ENCODE measurements at places on chromosomes 3 and 15. TPM values are rescaled to one million over a fixed set of nuclear protein-coding genes. Genes with fewer than 3 reads are reported as not detected.

- DNase-seq = no peak
These were observed 1.7 kb downstream of the MEIS2 start for GRCh38 chr15:37098468-37099318.

DNA sequence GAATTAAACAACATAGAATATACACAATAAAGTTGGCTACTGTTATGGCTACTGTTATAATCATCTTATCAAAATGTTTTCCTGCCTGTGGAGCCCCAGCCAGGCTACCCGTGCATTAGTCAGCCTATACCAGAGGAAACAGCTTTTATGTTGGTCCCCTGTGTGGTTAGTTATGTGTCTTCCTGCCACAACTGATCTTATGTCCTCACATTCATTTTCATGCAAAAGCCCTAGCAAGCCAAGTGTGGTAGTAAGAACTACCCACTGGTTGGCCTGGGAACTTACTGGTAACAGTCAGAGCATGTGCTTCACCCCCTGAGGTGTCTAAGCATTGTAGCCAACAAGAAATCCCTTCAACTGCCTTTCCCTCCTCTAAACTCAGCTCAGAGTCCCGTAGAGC, 21.8 kb downstream of the MGLL start:
- no peak for DNase-seq

GRCh38 chr15:22944651-22945050, 35.5 kb downstream of the CYFIP1 start:
- DNase-seq = no peak

GRCh38 chr3:168271932-168272331, 176.2 kb upstream of the GOLIM4 start:
- no peak for DNase-seq

- no peak for DNase-seq
These were observed at the start of gene PHLDB2 for GRCh38 chr3:111859061-111859973. Gene PHLDB2 (plus strand): TSS chr3:111859265. CDS start chr3:111884078, 24,813 bp downstream.

DNA sequence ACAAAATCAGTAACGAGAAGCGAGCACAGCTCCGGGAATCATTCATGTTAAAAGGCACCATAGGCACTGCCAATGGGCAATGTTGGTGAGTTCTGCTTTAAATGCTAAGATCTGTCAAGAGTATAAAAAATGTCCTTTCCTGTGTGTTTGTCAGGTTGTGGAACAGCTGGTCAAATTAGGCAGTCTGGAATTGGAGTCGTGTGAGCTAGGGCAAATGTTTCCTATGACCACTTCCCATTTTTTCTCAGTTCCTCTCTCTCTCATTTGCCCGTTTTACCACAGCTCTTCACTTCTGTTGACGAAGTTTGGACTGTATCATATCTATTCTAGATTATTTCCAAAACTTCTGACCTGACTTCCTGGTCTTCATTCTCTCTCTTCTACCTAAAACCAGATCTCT, 60.8 kb upstream of the GOLIM4 start:
- DNase-seq = no peak

- DNase-seq = no peak
These were observed 215.5 kb upstream of the LMCD1 start for GRCh38 chr3:8286086-8286485.

DNA sequence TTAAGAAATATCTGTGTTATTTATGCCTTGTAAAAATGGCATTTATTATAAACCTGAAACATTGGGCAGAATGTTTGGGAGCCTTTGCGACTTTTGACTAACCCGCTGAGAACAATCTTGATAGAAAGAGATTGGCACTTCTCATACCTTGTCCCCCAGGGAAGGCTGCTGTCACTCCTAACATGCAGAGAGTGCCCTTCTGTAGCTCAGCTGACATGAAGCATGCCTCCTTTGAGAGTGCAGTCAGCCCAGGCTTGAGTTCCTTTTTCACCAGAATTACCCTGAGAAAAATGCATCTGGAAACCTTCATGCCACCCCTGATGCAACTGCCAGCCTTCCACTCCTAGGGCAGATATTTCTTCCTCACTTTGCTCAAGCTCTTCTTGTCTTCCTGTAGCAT, 569.2 kb upstream of the ARPP21 start:
- no peak for DNase-seq

- DNase-seq = no peak
These were observed 25.1 kb downstream of the XYLB start for GRCh38 chr3:38371541-38372213.

GRCh38 chr15:81942157-81942556, 103.7 kb downstream of the MEX3B start:
- DNase-seq = no peak

- DNase-seq = no peak
These were observed 82.7 kb upstream of the LRIG1 start for GRCh38 chr3:66583424-66584040.

DNA sequence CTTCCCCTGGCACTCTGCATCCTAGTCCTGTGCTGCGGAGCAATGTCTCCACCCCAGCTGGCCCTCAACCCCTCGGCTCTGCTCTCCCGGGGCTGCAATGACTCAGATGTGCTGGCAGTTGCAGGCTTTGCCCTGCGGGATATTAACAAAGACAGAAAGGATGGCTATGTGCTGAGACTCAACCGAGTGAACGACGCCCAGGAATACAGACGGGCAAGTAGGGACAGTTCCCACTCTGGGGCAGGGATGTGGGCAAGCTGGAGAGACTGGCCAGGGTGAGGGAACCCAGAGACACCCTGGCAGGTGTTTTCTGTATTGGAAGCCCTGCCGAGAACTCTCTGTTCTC, 247 bp downstream of the FETUB start:
- DNase-seq = no peak

GRCh38 chr3:181947606-181948005, 235.9 kb downstream of the SOX2 start:
- DNase-seq = no peak

DNA sequence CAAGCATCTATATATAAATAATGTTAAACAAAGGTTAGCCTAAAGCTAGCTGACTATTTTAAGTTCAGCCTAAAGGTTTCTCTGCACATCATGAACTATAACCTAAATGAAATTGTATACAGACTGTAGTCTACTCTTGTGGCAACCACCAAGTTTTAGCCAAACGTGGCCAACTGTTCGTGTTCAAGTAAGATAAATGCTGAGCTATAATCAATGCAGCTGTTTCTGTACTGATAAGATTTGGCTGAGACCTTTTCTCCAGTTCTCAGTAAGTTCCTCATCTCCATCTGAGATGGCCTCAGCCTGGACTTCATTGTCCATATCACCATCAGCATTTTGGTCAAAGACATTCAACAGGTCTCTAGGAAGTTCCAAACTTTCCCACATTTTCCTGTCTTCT, 43.7 kb upstream of the IGSF10 start:
- DNase-seq = no peak

DNA sequence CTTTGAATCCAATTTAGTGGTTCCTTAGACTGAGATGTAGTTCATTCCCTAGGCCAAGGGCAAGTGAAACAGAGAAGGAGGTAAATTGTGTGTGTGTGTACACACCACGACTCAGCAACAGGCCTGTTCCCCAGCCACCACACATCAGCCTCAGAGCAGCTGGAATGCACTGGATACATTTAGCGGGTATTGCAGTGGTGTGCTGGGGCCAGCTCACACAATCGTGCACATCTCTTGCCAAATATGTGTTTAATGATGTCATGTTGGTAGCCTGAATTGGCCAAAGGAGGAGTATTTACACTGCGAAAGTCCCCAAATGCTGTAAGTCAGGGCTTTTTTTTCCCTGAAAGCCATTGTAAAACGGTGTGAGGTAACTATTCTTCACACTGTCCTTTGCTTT, 82.3 kb downstream of the RBPMS2 start:
- no peak for DNase-seq

DNA sequence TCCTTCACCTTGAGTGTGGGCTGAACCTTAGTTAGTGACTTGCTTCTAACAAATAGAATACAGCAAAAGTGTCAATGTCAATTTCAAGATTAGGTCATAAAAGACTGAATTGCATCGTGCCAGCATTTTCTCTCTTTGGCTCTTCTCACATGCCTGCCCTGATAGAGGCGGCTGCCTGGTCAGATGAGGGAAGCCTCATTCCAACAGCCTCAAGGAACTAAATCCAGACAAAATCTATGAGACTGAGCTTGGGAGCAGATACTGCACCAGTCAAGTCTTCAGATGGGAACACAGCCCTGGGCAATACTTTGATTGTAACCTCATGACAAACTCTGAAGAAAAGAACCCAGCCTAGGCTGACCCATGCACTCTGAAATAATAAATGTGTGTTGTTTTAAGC, 63.5 kb upstream of the MFGE8 start:
- DNase-seq = no peak

- no peak for DNase-seq
These were observed 80.2 kb downstream of the ARNT2 start for GRCh38 chr15:80484333-80484864.

DNA sequence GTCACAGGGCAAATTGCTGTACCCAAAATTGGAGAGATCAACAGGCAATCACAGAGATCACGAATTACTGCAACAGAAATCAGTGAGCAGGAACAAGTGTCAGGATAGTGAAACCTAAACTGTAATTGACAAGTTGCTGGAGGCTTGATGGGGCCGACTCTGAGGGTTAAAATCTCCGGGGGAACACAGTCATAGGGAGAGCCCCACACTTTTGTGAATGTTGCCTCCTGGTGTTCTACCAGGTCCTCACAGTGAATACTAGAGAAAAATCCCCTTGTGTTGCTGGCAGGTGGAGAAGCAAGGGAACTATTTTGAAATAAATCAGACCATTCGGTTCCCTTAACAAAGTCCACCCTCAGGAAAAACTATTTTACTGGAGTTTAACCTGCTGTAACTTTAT, 697.5 kb upstream of the CBLB start:
- no peak for DNase-seq

DNA sequence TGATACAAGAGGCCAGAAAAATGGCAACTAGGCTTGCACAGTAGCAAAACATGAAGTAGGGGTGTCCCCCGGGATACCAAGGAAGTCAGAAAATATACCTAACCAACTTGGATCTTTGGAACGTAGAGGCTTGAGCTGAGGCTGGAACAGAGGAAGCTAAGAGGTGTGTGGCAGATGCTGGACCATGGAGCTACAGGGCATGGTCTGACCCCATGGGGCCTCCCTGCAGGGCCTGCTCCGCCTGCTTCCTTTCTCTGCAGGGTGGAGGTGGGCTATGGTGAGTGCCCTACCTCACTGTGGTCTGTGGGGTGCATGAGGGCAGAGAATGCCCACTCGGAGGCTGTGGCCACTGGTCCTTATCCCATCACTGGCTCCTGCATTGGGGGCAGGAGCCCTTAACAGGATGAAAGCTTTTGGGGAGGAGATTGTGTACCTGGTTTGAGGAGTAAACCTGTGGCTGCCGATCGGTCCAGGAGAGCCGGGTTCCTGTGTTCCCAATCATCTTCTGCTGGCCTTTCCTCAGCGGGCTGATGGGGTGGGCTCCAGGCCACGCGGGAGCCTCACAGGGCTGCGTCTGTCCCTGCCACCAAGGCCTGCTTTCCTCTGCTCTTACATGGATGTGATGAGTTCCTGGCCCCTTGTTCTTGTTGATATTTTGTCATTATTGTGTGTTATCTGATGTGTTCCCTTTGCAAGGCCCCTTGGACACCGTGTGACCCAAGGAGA, 96.8 kb downstream of the OCA2 start:
- DNase-seq = no peak

DNA sequence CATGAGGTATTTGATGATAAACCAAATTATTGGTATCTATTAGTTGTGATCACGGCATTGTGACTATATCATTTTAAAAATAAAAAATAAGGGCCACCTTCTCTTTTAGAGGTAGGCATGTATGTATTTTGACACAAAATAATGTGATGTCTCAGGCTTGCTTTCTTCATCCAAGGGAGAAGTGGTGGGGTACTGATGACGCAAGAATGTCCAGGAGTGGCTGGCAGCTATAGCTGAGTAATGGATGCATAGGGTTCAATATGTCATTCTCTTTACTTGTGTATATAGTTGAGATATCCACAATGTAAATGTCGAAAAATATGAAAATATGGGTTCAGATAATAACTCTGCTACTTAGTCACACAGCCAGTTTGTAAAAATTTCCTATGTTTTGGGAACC, 46.8 kb upstream of the NSMCE3 start:
- DNase-seq = no peak

GRCh38 chr3:192433704-192434103, 293.6 kb downstream of the FGF12 start:
- no peak for DNase-seq

DNA sequence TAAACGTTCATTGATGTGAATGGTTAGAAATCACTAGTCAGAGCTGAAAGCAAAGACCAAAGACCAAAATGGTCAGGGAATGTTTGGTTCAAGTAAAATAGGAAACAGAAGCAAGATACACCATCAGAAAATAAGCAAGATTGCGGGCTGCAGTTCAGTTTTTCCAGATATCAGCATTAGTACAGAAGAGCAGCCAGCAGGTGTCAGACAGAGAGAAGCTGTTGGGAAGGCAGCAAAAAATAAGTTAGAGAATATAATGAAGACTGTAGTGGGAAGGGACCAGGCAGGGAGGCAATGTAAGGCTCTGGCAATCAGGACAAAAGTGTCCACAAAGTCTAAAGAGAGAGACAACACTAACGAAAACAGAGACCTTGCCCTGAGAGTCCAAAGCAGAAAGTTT, 639.4 kb upstream of the NAALADL2 start:
- no peak for DNase-seq

- no peak for DNase-seq
These were observed 190.3 kb downstream of the MCTP2 start for GRCh38 chr15:94421706-94422105.

DNA sequence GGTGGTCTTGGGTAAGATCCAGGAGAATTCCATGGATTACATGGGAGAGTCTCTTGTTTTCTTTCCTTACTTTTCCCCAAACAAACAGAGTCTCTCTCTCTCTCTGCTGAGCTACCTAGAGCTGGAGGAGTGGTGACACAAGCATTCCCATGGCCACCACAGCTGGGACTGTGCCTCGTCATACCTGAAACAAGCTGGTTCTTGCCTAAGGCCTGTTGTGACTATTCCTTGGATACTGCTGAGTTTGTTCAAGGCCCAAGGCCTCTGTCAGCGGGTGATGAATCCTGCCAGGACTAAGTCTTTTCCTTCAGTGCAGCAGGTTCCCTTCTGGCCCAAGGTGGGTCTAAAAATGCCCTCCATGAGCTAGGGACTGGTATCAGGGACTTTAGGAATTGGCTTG, 378.1 kb upstream of the ZNF385D start:
- DNase-seq = no peak

- DNase-seq = no peak
These were observed 580.4 kb upstream of the TBL1XR1 start for GRCh38 chr3:177777699-177778098.

TIPARP gene
- 23.5 TPM for polyA plus RNA-seq

SEMA3B gene
- 71.0 TPM for polyA plus RNA-seq

COL6A5 gene
- polyA plus RNA-seq = 0.13 TPM

C3orf20 gene
- polyA plus RNA-seq = 0.35 TPM

NR2E3 gene
- polyA plus RNA-seq = 0.64 TPM

ACP3 gene
- 84.0 TPM for polyA plus RNA-seq

PLA2G4D gene
- 0.13 TPM for polyA plus RNA-seq

ANKRD34C gene
- polyA plus RNA-seq = 0.08 TPM

BFSP2 gene
- 0.22 TPM for polyA plus RNA-seq

LINGO1 gene
- 16.2 TPM for polyA plus RNA-seq

WDR73 gene
- 53.8 TPM for polyA plus RNA-seq

TRPM1 gene
- polyA plus RNA-seq = 0.52 TPM

CCK gene
- polyA plus RNA-seq = 0.42 TPM

THRB gene
- polyA plus RNA-seq = 26.2 TPM

A4GNT gene
- polyA plus RNA-seq = 3.4 TPM

DAZL gene
- not detected for polyA plus RNA-seq

ZNF620 gene
- polyA plus RNA-seq = 8.6 TPM

CX3CR1 gene
- polyA plus RNA-seq = 1.6 TPM
